Globus pallidus (tissue), 1 donor: ENCODE measurements at places on chromosomes 1 and 21.

DNA sequence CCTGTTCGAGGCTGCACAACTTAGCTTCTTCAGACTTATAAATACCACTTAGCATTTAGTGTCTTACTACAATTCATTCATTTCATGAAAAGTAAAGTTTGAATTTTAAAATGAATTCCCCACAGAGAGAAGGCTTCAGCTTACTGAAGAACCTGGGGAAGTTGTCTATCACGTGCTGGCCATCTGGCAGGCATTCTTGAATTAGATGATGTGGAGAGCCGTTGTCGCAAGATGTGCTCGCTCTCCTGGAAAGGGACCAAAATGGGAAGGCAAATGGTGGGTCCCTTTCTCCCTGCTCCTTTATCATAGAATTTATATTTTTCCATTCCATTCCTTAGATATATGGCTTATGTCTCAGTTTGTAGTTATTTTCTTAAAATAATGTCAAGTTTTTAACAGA is 90.5 kb downstream of the CD247 start:
- no peak for DNase-seq

GRCh38 chr1:231415018-231415583 is 7.0 kb downstream of the EGLN1 start:
- no peak for DNase-seq

DNA sequence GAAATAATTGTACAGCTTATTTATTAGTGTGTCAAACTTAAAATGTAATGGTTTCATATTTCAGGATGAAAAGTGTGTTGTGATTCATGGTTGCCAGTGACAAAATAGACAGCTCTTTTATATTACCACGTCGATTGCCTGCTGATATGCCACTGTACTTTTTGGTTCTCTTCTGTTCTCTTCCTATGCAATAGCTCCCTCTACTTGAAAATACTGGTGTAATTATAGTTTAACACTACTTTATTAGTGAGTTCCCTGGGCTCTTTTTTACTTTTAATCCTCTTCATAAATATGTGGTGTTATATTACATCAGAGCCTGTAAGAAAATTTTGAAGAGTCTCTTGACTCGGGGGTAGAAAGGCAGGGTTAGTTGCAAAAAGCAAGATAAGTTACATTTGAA is 111.3 kb downstream of the PATJ start:
- peak; percentile 11 for DNase-seq

- no peak for DNase-seq
Observed at GRCh38 chr1:212977781-212978645, 27.7 kb downstream of the VASH2 start.

- peak; percentile 78 for DNase-seq
Observed at GRCh38 chr1:17236779-17237560, 11.9 kb upstream of the PADI3 start.

GRCh38 chr1:156052862-156053767 is 483 bp downstream of the UBQLN4 start:
- DNase-seq, result peak; percentile 41

DNA sequence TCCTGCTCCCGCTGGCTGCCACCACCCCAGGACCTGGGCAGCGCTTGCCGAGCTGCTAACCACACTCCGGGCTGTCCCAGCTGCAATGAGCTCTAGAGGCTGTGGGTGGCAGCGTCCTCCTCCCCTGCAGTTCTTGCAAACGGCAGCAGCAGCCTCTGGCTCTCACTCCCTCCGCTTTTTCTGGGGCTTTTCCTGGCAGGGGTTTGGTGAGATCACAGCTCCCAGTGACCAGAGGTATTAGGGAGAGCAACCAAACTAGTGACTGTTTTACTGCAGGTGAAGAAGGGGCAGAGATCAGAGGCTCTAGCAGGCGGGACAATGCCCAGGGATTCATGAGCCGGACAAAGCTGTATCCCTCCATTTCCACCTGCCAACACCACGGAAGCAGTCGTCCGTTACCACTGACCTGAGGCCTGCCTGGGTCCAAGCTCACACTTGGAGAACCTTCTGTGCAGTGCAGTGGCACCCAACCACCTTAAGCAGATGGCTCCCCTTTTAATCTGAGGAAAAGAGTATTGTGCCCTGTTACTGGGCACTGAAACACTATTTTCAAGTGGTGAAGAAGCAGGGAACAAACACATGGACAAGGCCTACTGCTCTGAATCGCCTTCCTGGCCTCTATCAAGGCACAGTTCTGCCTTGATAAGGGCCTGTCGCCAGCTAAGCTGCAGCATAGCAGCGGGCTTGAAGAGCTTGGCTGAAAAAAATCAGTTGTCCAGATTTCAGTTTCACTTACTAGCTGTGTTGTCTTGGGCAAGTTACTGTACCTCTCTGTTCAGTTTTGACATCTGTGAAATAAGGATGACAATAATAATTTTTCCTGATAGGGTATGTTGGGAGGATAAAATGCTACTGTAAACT is at the start of gene F5:
Gene F5, minus strand, starts transcription at position 87 of the 861 bp plus-strand sequence. CDS start 95 bp downstream, outside the sequence.
- DNase-seq, result peak; percentile 69

- no peak for DNase-seq
Observed at GRCh38 chr1:182978151-182978853, 25.3 kb upstream of the SHCBP1L start.

DNA sequence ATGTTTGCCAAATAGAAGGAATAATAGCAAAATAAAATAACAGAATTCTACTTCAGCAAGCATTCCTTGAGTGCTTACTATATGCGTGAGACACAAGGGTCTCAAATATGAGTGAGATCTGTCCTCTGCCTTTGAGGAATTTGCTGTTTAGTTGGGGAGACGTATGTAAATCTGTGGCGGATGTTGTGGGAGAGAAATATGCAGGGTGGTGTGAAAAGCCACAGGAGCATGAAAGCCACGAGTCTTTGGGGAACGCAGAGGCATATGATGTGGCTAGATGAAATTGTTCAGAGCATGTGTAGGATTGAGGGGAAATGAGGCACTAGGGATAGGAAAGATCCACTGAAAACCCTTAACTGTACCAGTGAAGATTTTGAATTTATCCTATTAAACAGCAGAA is 244.4 kb downstream of the PBX1 start:
- no peak for DNase-seq

DNA sequence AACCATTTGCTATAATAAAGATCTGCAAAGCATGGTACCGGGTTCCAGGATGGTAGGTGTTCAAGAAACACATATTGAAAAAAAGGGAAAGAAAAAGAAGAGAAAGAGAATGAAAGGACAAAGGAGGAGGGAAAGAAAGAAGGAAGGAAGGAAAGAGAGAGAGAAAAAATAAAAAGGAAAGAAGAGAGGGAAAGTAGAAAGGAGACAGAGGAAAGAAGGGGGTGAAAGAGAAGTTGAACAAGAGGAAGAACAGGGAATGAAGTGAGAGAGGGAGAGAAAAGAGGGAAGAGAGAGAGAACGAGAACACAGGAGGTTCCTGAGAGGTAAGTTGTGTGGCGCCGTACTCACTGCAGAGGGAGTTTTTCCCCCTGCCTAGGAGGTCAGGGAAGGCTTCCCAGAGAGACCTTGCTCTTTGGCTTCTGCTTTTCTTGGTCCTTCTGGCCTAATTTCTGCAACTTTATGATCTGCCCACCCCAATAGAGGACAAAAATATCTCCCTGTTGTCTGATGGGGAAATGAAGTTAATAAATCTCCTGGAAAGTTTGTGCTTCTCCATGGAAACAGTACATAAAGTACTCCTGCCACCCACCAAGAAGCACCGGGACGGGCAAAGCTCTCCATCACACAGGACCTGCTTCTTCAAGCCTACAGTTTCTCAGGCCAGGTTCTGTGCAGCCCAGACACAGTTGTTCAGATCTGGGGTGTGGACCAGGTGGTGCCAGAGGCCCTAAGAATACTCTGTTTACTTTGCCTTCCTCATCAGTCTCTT is 124.8 kb downstream of the ROR1 start:
- DNase-seq, result no peak

DNA sequence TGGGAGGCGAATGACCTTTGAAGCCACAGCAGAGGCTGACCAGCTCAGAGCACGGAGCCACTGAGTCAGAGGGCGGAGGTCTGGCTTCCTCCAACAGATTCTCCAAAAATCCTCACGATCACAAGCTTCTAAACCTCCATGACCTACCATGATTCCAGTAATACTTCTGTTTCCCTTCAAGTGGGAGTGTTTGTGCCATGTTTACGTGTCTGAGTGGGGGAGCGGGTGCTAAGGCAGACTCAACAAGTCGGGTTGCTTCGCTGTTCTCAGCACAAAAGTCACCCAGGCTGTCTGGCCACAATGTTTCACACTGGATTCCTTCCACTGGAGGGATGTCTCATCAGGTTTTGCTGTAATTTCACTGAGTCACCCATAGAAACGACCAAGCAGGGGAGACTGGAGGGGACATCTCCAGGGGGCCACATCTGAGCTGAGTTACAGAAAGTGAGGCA is 86.2 kb downstream of the SLC66A1 start:
- DNase-seq, result no peak

- DNase-seq, result peak; percentile 7
Observed at GRCh38 chr1:248696261-248696660, 6.3 kb downstream of the OR14I1 start.

DNA sequence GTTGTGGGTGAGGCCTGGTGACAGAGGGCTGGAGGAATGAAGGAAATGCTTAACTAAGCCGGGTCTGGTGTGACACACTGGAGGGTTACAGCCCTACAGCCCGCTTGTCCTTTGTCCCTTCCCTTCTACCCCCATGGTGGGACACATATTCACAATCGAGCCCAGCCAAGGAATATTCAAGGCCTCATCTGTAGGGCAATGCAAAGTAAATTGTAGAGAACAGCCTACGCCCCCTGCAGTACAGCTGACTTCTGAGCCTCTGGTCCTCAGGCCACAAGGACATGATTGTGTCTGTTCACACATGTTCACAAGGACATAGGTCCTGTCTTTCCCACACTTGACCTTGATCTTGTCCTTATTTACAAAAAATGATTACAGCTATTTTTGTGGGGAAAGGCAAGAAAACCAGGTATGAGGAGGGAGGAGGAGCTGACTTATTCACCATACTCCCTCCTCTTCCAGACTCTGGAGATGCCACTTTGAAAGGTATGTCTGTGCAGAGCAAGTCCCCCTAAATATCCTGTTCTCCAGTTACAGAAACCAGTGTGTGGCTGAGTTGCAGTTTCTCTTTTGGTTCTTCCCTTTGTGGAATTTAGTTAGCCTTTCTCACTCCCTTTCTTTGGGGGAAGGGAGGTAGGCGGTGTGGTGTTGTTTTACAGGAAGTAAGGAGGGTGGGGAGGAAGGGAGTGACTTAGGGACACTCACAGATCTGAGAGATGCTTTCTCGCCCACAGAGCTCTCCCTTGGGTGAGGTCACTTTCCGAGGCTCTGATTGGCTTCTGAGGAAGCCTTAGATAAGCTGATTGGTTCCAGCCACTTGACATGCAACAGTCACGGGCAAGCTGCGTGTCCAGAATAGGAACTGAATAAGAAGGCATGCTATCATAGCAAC is 14.6 kb downstream of the POLR3GL start:
- peak; percentile 98 for DNase-seq

- no peak for DNase-seq
Observed at GRCh38 chr1:235818632-235819136, 48.0 kb downstream of the LYST start.

GRCh38 chr1:210151052-210151672 is 81.4 kb upstream of the SERTAD4 start:
- no peak for DNase-seq

DNA sequence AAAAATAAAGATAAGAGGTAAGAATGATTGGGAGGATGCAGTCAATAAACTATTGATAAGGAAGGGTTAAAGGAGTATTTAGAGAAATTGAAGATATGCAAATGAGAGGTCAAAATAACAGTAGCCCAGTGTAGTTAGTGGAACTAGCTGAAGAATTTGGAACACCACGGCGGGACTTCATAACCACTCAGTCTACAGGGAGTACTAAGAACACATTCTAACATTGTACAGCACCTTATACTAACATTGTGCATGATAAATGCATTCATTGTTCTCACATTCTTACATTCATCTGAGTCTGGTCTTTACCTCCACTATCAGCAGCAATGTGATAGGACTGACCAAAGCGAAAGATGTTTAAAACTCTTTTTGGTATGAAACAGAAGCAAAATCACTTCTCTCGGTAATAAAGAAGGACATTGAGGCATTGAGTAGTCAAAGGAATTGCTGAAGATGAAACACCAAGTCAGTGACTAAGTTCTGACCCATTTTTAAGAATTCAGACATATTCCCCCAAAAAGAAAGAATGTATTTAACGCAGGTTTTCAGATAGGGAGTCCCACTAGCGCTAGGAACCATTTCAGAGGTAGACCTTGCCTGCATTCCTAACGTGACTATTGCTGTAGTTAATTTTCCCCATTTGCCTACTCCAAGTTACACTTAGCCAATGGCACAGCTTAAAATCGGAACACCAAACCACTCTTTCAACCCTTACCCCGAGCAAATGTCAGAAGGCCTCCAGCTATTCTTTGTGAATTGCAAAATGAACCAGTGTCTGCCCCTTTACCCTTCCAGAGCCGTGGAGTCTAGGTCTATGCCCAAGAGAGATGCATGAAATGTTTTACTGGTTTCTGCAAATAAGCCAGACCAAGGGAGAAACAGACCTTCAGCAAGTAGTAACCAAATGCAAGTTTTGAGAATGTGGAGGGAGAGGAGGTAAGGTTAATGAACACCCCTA is 108.8 kb upstream of the IRF2BP2 start:
- DNase-seq, result no peak

- DNase-seq, result no peak
Observed at GRCh38 chr1:46480959-46481646, 8.5 kb upstream of the DMBX1 start.

DNA sequence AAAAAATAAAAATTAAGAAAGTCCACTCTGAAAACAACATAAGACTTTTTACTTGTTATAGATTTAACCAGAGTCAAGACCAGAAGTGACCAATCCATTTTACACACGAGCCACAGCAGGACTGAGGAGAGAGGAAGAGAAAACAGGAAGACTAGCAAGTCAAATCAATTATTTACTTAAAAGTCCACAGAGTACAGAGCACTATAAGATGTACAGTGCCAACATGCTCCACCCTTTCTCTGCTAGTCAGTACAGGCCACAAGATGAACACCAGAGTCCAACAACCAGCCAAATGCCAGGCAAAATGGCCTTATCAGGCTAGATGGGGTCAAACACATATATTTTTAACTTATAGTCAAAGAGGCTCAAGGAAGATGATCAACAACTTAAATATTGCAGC is 19.5 kb downstream of the LUZP1 start:
- no peak for DNase-seq

DNA sequence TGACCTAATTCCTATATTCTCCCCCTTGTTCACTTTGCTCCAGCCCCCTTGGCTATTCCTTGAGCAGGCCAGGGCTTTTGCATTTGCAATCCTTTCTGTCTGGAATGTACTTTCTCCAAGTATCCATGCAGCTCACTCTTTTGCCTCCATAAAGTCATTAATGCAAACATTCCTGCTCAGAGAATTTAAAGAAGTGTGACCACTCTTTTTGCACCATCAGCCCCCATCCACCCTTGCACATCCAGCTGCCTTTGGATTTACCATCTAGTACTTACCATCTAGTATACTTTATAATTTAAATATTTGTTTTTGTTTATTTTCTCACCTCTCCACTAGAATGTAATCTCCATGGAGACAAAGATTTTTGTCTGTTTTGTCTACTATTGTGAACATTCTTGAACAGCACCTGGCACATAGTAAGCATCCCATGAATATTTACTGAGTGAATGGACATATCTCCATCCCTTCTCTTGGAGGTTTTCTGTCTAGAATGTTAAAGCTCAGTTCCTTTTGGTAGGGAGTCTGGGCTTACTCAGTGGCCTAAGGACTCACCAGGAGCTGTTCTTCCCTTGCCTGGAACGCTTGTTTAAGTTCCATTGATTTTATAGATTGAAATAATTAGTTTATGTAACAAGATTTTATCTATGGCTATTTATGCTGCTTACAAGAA is 22.6 kb downstream of the SLAMF6 start:
- no peak for DNase-seq

- no peak for DNase-seq
Observed at GRCh38 chr1:9715536-9716226, 64.2 kb downstream of the PIK3CD start.
